ENCODE measurements at places on chromosomes 3 and 15.

DNA sequence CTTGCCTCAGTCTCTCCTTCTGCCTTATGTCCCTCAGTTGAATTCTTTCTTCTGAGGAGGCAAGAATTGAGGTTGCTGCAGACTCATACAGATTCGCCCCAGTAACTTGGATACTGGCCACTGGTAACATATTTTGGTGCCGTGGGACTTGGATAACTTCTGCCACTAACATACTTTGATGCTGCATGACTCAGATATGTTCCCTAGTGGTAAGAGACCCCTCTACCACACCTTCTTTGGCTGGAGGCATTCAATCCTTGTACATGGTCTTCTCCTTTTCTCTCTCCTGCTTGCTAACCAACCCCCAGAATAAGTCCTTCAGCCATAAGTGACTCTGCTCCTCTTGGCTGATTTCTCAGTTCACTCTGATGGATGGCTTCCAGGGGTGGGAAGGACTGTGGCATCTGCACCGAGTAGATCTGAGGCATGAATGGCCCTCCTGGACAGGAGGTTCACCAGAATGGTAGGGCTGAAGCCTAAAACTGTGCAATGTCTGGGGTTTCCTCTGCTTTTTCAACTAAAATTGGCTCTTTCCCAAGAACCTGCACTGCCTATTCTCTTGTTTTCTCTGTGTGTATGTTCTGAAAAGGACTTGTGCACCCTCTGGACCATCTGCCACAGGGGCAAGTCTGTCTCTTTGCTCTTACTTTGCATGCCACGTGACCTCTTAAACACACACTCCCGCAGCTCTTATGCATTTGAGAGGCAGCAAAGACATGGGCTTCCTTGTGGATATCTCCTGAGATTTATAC, 55.5 kb upstream of the FSTL1 start:
- no peak for DNase-seq

DNA sequence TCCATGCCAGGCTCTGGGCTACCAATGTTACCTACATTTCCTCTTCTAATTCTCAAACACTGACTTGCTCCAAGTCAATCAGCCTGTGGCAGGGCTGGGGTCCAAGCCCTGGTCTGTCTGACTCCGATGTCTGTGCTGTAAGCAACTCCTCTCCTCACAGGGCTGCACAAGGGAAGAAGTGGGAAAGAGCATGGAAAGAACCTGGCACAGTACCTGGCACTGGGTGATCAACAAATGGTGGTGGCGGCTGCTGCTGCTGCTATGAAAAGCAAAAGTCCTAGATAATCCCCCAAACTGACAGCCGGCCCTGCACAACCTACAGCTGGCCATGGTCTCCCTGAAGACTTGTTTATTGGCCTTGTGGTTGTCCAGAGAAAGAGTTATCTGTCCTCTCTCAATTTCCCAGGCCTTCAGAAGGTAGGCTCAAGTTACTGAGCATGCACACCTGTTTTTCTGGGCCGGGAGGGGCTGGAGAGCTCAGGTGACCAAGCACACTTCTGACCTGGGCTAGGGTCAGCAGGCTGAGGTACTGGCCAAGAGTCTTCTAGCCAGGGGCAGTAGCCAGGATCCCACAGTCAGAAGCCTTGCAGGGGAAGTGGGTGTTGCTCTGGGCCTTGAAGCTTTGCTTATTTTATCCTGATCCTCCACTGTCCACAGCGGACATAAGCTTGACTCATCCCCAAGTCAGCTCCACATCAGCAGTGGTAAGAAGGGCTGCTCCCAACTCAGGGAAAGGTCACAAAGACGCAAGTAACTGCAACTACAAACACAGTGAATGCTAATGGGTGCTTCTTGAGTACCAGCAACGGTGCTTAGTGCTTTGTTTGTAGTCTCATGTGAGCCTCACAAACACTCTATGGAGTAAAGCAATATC, 35.3 kb upstream of the KY start:
- peak; percentile 31 for DNase-seq

GRCh38 chr15:97410897-97411575, 549.5 kb upstream of the ARRDC4 start:
- DNase-seq, result no peak

DNA sequence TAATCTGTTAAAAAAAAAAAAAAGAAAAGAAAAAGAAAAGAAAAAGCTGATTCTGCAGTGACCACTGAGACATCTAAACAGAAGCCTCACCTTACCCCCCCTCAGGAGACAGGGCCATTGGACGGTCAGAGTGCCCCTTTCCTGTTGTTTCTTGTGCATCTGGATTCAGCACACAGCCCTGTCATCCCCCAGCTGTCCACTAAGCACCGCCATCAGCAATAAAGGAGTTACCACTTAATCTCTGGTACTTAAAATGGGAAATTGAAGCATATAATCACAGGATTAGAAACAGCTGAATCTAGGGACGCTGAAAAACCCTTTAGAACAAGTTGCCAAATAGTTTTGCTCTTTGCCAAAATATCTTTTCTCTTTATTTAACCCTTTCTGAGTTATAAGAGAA, 62.5 kb downstream of the TRIM69 start:
- no peak for DNase-seq

DNA sequence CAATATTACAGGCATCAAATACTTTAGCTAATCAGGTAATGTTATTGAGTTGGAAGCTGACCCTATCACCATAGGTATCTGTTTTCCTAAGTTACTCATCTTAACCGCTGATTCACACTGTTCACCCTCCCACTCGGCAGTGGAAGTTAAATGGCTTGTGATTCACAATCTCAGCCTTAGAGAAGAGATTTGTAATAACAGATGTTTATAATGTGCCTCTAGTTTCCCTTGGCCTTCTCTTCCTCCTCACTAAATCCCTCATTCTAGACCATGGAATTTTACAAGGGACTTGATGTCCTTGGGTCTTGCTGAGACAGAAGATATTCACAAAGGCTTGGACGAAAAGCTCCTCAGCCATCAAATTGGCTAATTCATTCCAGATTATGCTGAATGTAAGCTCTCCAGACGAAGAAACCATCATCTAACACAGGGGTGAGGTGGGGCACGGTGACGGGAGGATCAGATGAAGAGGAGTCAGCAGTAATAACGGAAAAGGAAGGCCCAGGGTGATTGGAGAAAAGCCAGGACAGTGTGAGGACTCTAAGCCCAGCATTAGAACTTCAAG, 931.7 kb downstream of the MCTP2 start:
- DNase-seq, result peak; percentile 38
